ENCODE measurements at places on chromosomes 12 and 14.

GRCh38 chr14:91869556-91869955, 2.2 kb upstream of the TC2N start:
- DNase-seq: no peak

- no peak for DNase-seq
These were observed 3.8 kb upstream of the SCARB1 start for GRCh38 chr12:124867401-124867930.

DNA sequence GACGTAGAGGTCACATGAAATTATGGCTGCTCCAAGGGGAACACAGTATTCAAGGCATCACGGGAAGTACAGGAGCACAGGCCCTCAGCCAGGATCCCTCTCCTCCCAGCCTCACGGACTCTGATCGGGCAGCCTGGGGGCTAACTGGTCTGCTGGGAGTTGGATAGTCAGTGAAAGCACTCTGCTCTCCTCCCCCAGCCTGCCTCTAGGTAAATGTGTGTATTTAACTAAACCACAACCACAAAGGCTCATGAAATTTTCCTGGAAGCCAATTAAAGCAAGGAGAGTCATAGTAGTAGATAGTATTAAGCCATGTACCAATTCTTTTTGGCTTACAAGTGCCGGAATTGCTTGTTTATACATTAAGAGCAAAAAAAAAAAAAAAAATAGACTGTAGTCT, 254.3 kb downstream of the MSRB3 start:
- DNase-seq: no peak

- no peak for DNase-seq
These were observed 191.9 kb downstream of the STXBP6 start for GRCh38 chr14:24858052-24858451.

DNA sequence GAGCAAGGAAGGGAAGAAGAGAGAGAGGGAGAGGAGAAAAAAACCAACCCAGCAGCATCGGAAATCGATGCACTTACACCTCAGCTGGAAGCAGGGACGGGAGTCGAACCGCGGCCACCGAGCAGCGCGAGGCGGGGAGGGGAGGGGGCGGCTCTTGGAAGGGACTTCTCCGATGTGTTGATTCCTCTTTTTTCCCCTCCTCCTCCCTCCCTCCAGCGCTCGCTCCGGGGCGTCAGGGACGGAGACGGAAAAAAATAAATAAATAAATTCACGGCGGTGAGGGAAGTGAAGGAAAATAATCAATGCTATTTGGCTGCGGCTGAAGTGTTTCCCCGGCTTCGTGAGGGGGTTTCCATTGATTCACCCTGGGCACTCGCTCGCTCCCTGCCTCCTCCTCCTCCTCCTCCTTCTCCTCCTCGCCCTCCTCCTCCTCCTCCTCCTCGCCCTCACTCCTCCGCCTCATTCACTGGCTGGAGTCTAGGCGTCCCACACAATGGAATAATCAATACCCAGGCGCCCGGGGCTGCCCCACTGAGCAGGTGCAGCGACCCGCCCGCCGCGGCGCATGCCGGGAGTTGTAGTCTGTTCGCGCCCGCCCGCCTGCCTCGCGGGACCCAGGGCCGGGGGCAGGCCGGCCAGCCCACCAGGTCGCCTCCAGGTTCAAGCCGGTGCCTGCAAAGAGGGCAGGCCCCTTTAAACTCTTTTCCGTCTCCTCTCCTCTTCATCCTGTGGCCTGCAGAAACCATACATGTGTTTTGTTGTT, at the start of gene ZFHX2:
TSS of gene ZFHX2 (minus strand) at position 500 of the 763 bp plus-strand sequence. CDS start 16,440 bp downstream, outside the sequence.
- peak; percentile 35 for DNase-seq

- DNase-seq: no peak
These were observed 85.1 kb downstream of the DRAM1 start for GRCh38 chr12:101962486-101962885.

GRCh38 chr14:87992718-87993628, at the start of gene GALC:
TSS of gene GALC (minus strand) at chr14:87993182. CDS start at chr14:87993164, 18 bp downstream.
- DNase-seq: no peak

- DNase-seq: no peak
These were observed 163.5 kb upstream of the NEDD1 start for GRCh38 chr12:96743606-96744005.

DNA sequence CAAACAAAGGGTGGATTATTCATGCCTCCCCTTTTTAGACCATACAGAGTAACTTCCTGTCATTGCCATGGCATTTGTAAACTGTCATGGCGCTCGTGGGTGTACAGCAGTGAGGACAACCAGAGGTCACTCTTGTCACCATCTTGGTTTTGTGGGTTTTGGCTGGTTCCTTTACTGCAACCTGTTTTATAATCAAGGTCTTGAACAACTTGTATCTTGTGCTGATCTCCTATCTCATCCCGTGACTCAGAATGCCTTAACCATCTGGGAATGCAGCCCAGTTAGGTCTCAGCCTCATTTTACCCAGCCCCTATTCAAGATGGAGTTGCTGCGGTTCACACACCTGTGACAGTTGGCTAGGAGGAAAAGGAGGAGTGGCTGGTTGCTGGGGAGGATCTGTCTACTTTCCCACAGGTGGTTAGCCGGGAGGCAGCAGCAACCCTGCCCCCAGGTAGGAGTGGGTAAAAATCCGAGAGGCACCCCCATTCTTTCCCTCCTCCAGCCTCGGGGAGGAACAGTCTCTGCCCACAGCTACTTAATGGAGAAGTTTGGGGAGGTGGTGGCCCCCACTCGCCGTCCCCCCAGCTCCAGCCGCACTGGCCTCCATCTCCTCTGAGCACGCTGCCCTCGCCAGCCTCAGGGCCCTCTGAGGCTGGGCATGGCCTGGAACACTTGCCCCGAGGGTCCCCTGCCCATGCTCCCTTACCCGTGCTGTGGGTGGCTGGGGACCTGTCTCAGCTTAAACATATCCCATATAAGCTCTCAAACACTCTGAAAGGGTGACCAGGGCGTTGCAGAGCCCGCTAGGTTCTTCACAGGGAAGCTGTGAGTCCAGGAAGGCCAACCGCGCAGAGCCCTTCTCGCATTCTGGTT, 41.7 kb downstream of the SMIM41 start:
- no peak for DNase-seq

DNA sequence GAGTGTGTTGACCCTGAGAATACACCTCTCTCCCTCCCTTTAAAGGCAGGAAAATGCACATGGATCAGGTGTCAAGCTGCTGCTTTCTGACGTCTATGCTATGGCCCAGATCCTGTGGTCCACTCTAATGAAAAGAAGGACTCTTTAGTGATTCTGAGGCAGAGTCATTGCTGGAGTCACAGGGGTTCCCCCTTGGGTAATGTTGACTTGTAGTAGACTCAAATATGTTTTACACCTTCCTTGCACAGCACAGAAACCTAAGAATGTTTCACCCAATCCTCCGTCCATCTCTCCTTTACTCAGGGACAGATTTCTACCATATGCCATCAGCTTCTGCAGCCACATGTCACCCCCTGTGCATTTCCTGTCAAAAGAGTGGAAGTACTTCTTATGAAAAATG, 525.4 kb downstream of the TMEM121 start:
- DNase-seq: no peak

DNA sequence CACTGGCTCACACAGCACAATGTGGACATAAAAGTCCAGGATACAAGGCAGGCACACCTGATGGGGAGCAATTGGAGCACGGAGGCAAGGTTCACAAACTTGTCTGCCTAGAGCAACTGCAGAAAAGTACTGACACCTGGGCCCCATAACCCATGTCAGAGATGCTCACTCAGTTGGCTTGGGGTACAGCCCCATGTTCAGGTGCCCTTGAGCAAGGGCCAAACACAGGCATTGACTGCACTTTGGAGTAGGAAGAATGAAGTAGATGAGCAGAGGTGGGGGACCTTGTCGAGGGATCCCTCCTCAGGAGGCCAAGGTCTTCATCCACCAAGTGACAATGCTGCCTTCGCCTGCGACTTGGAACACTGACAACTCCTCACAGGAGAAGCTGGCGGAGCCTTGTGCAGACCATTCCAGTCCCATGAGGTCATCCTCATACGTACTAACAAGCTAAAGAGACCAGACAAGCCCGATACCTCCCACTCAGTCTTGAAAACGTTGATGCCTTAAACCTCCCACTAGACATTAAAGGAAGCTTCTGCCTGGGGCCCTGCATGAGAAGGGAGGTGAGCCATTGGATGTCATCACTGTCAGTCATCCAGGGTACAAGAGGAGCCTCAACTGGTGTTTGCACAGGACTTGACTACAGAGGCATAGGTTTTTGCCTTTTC, 42.5 kb upstream of the C14orf180 start:
- DNase-seq: peak; percentile 50

GRCh38 chr12:24705741-24706358, 243.1 kb downstream of the BCAT1 start:
- no peak for DNase-seq

DNA sequence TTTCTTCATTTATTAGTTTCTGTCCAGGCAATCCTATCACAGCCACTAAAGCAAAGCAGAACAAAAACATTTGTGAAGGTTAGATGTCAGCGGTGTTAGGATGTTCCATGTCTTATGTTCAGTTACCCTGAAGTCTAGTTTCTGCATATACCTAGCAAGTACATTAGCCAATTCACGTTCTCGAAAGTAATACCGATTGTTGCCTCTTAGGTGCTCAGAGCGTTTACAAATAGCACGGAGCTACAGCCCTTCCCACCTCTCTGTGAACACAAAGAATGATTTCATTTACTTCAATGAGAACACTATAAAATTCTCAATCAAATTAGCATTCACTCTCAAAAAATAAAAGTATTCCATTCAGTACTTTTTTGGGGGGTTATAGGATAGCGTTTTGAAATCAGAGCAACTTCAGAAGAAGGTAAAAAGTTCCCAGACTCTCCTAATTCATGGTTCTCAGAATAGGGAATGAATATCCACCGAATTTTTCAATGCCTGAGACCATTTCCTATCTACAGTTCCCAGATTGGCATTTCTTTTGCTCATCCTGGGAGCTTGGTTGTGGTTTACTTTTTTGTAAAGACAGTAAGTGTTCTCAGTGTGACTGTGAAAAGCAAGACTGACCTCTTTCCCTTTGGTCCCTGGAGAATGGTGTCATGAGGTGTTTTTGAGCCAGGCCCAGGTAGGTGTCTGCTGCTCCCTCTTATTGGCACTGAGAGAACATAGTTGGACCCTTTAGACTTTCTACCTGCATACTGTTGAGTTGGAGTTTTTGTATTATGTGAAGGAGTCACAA, 488.0 kb upstream of the RGS6 start:
- DNase-seq: no peak

DNA sequence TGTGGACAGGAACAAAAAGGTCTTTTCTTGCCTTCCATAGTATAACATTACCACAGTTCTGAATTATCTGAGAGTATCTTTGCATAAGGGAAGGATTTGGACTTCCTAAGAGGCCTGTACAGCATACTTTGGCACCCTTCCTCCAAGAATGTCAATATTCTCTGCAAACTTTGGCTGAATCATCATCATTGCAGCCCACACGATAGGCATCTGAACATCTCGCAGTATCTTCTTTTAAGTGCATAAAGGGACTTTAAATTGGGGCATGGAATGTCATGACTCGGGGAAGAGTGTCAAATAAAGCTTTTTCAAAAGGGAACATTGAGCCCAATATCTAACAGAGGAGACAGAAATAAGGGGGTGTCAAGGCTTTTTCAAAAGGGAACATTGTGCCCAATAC, 646.2 kb upstream of the STXBP6 start:
- DNase-seq: peak; percentile 45

- DNase-seq: no peak
These were observed 15.1 kb downstream of the ZC2HC1C start for GRCh38 chr14:75084513-75084912.

DNA sequence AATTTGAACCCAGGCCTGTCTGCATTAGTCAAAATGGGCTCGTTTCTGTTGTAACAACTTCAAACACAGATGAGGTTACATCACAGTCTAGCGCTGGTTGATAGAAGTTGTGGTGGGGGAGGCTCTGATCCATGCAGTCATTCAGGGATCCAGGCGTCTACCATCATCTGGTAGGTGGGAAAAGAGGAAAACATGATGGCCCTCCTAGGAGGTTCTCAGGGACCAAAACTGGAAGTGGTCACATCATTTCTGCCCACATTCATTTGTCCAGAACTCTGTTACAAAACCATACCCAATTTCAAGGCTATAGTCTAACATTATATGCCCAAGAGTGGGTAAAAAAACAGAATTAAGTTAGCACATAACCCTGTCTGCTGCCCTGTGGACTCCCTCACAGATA, 135.1 kb downstream of the PHETA1 start:
- no peak for DNase-seq

DNA sequence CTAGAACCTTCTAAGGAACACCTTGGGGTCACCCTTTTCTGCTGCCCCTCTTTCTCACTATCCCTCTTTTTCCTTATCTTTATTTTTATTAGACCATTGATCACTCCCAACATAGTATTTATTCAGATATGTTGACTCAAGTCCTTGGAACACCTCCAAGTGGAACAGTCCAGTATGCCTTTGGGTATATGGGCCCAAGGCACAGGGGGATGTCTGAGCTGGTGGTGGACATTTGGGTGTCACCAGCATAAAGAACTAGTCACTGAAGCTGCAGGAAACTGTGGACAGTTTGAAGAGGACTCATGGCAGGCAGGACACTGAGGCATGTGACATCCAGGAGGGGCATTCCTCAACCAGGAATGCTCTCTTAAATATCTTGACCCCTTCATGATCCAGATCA, 105.6 kb downstream of the VEZT start:
- no peak for DNase-seq

- peak; percentile 93 for DNase-seq
These were observed 103.3 kb downstream of the NUAK1 start for GRCh38 chr12:106035421-106035820.

DNA sequence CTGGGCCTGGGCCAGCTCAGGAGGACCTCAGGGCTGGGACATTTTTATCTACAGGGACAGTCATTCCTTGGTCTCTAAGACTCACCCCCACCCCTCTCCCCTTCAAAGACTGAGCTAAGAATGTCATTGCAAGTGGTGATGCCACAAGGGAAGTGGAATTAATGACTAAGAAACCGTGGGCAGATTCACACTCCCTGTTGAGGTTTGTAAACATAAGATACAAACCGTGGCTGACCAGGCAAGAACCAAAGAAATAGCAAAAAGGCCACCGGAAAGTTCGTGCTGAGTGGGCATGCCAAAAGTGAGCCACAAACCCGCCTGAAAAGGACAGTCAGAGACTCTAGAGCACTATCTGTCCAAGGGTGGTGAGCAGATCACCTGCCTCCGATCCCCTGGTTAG, 25.7 kb downstream of the NUAK1 start:
- no peak for DNase-seq

Measured in LNCaP clone FGC (cell line).